ENCODE measurements at places on chromosomes 3 and 15. TPM values are rescaled to one million over a fixed set of nuclear protein-coding genes. Genes with fewer than 3 reads are reported as not detected.

DNA sequence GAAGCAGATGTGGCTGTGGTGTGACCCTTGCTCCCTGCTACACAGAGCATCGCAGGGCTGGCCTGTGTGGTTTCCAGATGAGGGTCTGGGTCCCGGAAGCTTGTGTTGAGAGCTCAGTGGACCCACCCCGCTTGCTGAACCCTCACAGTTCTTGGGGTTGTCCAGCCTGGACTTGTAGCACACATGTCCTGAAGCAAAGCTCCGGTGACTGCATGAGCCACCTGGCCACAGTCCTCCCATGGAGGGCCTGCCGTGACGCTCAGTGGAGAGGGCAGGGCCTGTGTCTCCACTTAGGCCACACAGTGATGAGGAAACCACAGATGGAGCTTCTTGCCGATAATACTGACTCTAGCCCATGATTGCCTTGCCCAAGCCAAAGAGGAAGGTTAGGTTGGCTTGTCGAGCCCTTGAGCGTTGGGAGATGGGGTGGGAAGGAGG is 62.6 kb downstream of the RGMA start:
- peak; percentile 55 for DNase-seq
- no peak overlapping the region for H3K27ac ChIP-seq
- no peak overlapping the region for H3K4me3 ChIP-seq
- H3K36me3 ChIP-seq, result no peaks in the 10 kb centered on the region
- H3K27me3 ChIP-seq, result no peaks in the 10 kb centered on the region

- H3K27ac ChIP-seq, result no peak overlapping the region
- H3K4me1 ChIP-seq, result peaks cover 10% of the 10 kb centered on the region
- no peaks in the 10 kb centered on the region for H3K27me3 ChIP-seq
Measured at GRCh38 chr3:139517321-139518065, 22.0 kb downstream of the RBP1 start.

DNA sequence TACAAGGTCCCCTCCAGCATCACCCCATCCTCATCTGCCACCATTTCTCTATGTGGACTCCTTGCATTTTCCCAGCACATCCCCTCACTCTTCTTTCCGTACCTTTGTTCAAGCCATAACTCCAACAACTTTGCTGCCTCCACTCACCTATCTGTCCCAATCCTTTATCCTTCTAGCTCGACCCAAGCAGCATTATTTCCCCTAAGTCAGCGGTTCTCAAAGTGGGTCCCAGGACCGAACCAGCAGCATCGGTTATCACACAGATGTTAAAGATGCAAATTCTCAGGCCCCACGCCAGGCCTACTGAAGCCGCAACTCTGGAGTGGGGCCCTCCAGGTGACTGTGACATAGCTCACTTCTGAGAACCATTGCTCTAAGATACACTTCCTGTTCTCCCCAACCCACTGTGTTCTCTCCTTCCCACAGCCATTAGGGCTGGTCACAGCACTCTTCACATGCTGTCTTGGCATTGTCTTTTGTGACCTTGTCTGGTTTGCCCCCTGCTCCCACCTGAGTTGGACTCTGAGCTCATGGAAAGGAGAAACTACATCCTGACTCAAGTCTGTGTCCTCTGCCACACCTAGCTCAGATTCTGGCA is 56.2 kb downstream of the AAGAB start:
- no peak overlapping the region for H3K27ac ChIP-seq
- no peak overlapping the region for H3K4me3 ChIP-seq
- no peak for DNase-seq
- H3K27me3 ChIP-seq, result no peaks in the 10 kb centered on the region
- peaks cover 6% of the 10 kb centered on the region for H3K4me1 ChIP-seq

- H3K27me3 ChIP-seq, result no peaks in the 10 kb centered on the region
- no peaks in the 10 kb centered on the region for H3K36me3 ChIP-seq
- H3K4me3 ChIP-seq, result no peak overlapping the region
Measured at GRCh38 chr3:45082142-45082538, 56.0 kb downstream of the CLEC3B start.

- H3K36me3 ChIP-seq, result no peaks in the 10 kb centered on the region
- H3K27ac ChIP-seq, result no peak overlapping the region
- no peaks in the 10 kb centered on the region for H3K27me3 ChIP-seq
- no peak overlapping the region for H3K4me3 ChIP-seq
- DNase-seq, result no peak
Measured at GRCh38 chr15:40500568-40501330, 30.0 kb downstream of the CHST14 start.

DNA sequence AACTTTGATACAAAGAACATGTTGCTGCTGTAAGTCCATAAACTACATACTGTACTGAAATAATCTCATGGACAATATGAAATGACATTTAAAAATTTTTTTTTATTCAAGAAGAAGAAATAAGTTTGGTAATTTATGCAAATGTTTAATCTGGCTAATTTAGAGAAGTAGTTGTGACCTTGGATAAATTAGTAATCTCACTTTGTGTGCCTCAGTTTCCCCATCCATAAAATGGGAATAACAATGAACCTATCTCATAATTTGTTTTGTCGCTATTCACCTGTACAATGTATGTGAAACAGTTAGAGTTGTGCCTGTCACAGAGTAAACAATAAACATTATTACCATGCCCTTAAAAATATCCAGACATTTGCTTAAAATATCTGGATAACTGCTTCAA is 15.3 kb upstream of the DPH6 start:
- H3K27ac ChIP-seq, result no peak overlapping the region
- H3K27me3 ChIP-seq, result no peaks in the 10 kb centered on the region
- H3K4me3 ChIP-seq, result no peak overlapping the region
- DNase-seq, result no peak
- H3K4me1 ChIP-seq, result peaks cover 3% of the 10 kb centered on the region

The CLDN18 gene
- not detected for total RNA-seq

The STAC gene
- 2.3 TPM for total RNA-seq

DNA sequence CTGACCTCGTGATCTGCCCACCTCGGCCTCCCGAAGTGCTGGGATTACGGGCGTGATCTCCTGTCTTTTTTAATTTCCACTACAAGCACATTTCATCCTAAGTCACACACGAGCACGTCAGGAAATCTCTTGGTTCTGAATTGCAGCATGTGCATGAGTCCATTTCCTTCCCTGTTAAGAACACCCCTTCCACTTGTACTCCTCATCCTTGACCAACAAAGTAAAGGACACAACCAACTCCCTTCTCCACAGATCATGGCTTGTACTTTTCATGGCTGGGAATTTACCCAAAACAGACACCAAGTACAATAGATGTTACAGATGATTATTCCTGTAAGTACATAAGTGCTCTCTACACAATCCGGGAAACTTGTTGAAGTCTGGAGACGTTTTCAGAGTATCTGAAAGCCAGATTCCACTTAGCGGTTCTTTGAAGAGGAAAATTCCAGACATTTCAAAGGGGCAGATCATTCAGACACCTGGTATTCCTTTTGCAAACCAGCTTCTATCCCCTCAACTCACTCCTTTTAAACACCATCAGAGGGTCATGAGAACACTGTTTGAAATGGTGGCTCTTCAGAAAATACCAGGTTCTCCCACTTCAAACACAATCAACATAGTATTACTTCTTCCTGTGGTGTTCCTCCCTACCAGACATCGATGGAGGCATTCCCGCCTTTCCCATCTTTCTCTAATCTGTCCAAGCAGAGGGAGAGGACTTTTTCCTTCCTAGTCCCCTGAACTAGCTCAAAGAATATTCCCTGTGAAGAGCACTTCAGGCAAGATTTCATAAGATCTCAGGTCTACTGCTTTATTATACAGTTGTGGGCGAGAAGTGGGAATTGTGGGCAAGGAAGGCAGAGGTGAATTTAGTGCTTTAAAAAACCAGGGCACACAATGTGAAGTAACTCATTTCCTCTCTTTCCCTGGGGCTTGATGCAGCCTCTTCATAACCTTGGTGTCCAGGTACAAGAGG is 80.1 kb upstream of the TSC22D2 start:
- H3K4me1 ChIP-seq, result no peaks in the 10 kb centered on the region
- no peaks in the 10 kb centered on the region for H3K36me3 ChIP-seq
- H3K4me3 ChIP-seq, result no peak overlapping the region
- DNase-seq, result no peak
- H3K27ac ChIP-seq, result no peak overlapping the region
- no peaks in the 10 kb centered on the region for H3K27me3 ChIP-seq

GRCh38 chr3:88166419-88166971 is 16.7 kb downstream of the C3orf38 start:
- no peak overlapping the region for H3K27ac ChIP-seq
- no peaks in the 10 kb centered on the region for H3K27me3 ChIP-seq
- no peaks in the 10 kb centered on the region for H3K4me1 ChIP-seq
- no peaks in the 10 kb centered on the region for H3K36me3 ChIP-seq
- no peak overlapping the region for H3K4me3 ChIP-seq

DNA sequence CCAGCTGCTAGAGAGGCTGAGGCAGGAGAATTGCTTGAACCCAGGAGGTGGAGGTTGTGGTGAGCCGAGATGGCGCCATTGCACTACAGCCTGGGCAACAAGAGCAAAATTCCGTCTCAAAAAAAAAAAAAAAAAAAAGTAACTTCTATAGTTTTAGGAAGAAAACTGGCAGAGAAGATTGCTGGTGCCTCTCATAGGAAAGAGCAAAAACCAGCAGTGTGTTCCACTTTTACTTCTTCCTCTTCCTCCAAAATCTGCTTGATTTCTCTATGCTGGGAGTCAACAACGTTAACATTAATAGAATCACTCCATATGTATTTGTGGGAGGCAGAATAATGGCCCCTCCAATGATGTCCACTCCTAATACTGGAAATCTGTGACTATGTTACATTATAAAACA is 12.5 kb upstream of the NR1D2 start:
- H3K36me3 ChIP-seq, result no peaks in the 10 kb centered on the region
- H3K27ac ChIP-seq, result no peak overlapping the region
- H3K4me1 ChIP-seq, result no peaks in the 10 kb centered on the region

The AHSG gene
- not detected for total RNA-seq

DNA sequence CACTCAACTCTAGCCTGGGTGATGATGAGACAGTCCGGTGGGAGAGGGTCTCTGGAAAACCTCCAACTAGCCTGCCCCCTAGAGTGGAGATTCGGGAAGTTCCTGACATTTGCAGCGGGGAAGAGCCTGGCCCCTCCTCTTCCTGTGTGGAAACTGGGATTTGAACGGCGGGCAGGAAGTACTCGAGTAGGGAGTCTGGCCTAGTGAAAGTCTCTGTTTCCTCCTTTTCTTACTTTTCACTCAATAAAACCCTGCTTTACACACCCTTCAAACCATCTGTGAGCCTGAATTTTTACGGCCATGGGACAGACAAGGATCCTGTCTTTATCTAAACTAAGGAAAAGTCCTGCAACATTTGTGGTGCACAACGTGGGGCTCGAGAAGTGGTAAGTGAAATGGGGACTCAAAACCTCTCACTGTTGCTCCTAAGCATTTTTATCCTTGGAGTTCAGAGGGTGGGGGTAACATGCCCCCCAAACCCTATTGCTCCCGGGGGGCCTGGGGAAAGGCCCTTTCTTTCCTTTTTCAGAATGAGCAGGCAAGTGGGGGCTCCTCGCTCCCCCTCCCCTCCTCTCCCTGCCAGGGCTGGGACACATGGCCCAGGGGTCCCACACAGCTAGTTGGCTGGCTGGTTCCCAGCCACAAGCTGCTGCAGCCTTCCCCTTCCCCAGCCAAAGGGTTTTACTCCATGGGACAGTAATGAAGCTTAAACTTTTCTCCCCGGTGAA is 224.7 kb upstream of the GBE1 start:
- H3K4me1 ChIP-seq, result no peaks in the 10 kb centered on the region
- no peaks in the 10 kb centered on the region for H3K36me3 ChIP-seq
- H3K27ac ChIP-seq, result no peak overlapping the region
- no peak for DNase-seq
- H3K4me3 ChIP-seq, result no peak overlapping the region

The FBN1 gene
- total RNA-seq, result 84.6 TPM

The ACP3 gene
- 5.3 TPM for total RNA-seq

- no peaks in the 10 kb centered on the region for H3K27me3 ChIP-seq
- peaks cover 10% of the 10 kb centered on the region for H3K4me1 ChIP-seq
- H3K27ac ChIP-seq, result no peak overlapping the region
Measured at GRCh38 chr3:65778968-65779367, 259.8 kb downstream of the MAGI1 start.

DNA sequence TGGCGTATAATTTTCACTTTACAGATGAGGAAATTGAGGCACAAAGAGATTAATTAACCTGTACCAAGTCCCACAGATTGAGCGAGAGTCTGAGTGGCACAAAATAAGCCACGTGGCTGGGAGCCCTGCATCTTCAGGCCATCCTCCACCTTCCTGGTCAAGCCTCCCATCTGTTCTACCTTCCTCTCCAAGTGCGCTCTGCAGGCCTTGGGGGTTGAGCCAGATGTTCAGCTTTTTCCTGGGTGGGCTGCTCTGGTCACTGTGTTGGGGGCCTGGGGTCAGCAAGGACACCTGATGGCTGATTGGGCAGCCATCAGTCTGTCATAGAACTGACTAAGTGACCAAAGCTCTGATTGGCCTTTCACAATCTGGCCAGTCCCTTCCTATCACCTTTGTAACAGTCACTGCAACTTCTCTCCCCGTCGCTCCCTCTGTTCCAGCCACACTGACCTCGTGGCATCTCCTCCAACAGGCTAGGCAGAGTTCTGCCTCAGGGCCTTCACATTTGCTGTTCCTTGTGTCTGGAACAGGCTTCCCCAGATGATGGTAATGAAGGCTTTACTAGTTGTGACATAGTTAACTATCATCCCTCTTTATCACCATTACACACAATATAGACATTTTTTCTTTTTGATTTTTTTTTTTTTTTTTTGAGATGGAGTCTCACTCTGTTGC is 46.8 kb downstream of the SCN5A start:
- no peak overlapping the region for H3K4me3 ChIP-seq
- H3K36me3 ChIP-seq, result no peaks in the 10 kb centered on the region
- DNase-seq, result no peak
- no peaks in the 10 kb centered on the region for H3K4me1 ChIP-seq
- H3K27ac ChIP-seq, result no peak overlapping the region

- H3K36me3 ChIP-seq, result no peaks in the 10 kb centered on the region
- no peak for DNase-seq
- H3K27ac ChIP-seq, result no peak overlapping the region
- H3K4me3 ChIP-seq, result no peak overlapping the region
- H3K27me3 ChIP-seq, result no peaks in the 10 kb centered on the region
Measured at GRCh38 chr3:142035308-142035922, 113.9 kb downstream of the TFDP2 start.

- H3K27ac ChIP-seq, result no peak overlapping the region
- no peak overlapping the region for H3K4me3 ChIP-seq
- no peak for DNase-seq
- no peaks in the 10 kb centered on the region for H3K4me1 ChIP-seq
Measured at GRCh38 chr3:104604326-104605010, 762.2 kb upstream of the ALCAM start.

The BNC1 gene
- total RNA-seq, result 0.55 TPM

GRCh38 chr3:147007736-147008245 is 398.6 kb downstream of the ZIC4 start:
- H3K4me1 ChIP-seq, result no peaks in the 10 kb centered on the region
- no peaks in the 10 kb centered on the region for H3K27me3 ChIP-seq

The GOLGA8G gene
- total RNA-seq, result not detected

- H3K27ac ChIP-seq, result no peak overlapping the region
- no peak for DNase-seq
- no peaks in the 10 kb centered on the region for H3K36me3 ChIP-seq
- no peaks in the 10 kb centered on the region for H3K4me1 ChIP-seq
Measured at GRCh38 chr3:94179059-94179458, 116.2 kb downstream of the NSUN3 start.

- no peak overlapping the region for H3K4me3 ChIP-seq
- no peak overlapping the region for H3K27ac ChIP-seq
- H3K36me3 ChIP-seq, result no peaks in the 10 kb centered on the region
- DNase-seq, result no peak
Measured at GRCh38 chr15:58240191-58240932, 102.2 kb downstream of the AQP9 start.
